ENCODE measurements at places on chromosomes 7 and 10.
A peak's percentile ranks its signal among the peaks of the same experiment; 100 is the strongest.

GRCh38 chr7:95660023-95660434 lies 63.7 kb upstream of the PDK4 start:
- DNase-seq: peak; percentile 44

DNA sequence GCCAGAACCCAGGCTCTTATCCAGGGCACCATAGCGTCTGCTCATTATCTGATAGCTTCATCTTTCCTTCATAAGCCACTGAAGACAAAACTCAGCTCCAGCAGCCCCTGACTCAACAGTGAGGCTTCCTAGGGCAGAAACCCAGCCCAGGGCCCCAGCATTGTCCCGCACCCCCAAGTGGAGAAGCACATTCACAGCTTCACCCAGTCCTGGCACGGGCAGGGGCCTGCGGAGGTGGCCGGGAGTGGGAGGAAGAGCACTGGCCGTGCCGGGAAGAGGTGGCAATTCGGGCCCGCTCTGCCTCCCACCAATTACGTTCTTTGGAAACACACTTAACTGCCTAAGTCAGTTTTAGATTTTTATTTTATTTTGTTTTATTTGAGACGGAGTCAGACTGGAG lies 10.3 kb upstream of the CALML5 start:
- DNase-seq: no peak

- DNase-seq: no peak
Observed at GRCh38 chr7:87144173-87144657, 8.0 kb upstream of the DMTF1 start.

- DNase-seq: no peak
Observed at GRCh38 chr10:92126100-92126650, 164.7 kb downstream of the CPEB3 start.

DNA sequence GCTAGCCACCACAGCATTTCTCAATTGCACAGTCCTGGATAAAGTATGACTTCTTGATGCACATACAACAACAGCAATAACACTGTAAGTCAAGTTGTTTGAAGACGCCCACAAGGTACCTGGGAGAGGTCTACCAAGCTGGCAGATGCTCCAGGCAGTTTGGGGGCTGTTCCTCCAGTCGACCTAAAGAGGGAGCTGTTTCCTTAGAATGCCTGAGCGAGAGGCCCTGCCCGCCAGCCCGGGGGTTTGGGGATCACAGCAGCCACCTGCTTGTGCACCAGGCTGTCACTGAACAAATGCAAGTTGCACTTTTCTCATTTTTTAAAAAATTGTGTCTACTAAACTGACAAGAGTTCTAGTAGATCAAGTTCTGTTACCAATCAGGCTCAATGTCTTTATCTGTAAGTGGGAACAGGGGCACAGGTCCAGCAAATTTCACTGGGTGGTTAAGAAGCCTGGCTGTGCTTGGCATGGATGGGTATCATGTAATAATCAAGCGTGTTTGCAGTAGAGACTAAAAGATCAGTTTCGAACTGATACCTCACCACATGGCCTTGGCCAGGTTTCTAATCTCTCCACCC lies 193.8 kb upstream of the ADO start:
- DNase-seq: peak; percentile 63

GRCh38 chr10:91002656-91003055 lies 81.8 kb upstream of the ANKRD1 start:
- DNase-seq: no peak

- DNase-seq: no peak
Observed at GRCh38 chr10:10508211-10508610, 509.5 kb upstream of the CELF2 start.

- no peak for DNase-seq
Observed at GRCh38 chr7:43364391-43364790, 218.5 kb upstream of the STK17A start.
